Activated CD8-positive, alpha-beta memory T cell treated with anti-CD3 and anti-CD28 coated beads for 4 hours (primary cell): ENCODE measurements at places on chromosomes 12 and 14.

GRCh38 chr12:116561181-116561821 lies 2.1 kb downstream of the MAP1LC3B2 start:
- DNase-seq, result no peak

DNA sequence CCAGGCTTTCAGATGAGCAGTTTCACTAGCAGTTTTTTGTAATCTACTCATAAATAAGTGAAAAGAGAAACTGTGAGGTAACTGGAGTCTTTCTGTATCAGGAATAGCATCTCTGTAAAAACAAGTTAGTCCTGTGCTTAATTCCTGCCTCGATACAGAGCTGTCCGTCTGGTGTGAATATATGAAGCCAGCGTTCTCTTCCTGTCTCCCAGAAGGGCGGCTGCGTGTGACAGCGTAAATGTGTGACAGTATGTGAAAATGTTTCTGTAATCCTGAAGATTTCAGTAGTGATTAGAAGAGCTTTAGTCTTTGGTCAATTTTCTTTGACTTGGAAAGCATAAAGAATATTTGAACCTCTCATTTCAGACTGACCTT lies 150.3 kb downstream of the FBXL14 start:
- no peak for DNase-seq

GRCh38 chr12:28974166-28974565 lies 174.9 kb upstream of the FAR2 start:
- DNase-seq, result no peak

GRCh38 chr14:92302481-92302880 lies 20.5 kb upstream of the SLC24A4 start:
- no peak for DNase-seq

- no peak for DNase-seq
Observed at GRCh38 chr12:56897844-56898361, 36.3 kb downstream of the SDR9C7 start.

GRCh38 chr14:39704594-39704993 lies 272.4 kb upstream of the FBXO33 start:
- no peak for DNase-seq

- DNase-seq, result no peak
Observed at GRCh38 chr14:95741038-95741490, 27.1 kb upstream of the TCL1A start.

DNA sequence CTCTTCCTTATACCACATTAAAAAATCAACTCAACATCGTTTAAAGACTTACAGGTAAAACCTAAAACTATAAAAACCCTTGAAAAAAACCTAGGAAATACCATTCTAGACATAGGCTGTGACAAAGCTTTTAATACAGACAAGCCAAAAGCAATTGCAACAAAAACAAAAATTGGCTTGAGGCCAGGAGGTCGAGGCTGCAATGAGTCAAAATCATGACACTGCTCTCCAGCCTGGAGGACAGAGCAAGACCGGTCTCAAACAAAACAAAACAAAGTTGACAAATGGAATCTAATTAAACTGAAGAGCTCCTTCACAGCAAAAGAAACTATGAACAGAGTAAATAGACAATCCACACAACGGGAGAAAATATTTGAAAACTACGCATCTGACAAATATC lies 1057.8 kb downstream of the FSCB start:
- no peak for DNase-seq

- no peak for DNase-seq
Observed at GRCh38 chr12:26492406-26492805, 297.0 kb downstream of the SSPN start.

- DNase-seq, result no peak
Observed at GRCh38 chr12:96623656-96624217, 134.4 kb downstream of the CFAP54 start.

DNA sequence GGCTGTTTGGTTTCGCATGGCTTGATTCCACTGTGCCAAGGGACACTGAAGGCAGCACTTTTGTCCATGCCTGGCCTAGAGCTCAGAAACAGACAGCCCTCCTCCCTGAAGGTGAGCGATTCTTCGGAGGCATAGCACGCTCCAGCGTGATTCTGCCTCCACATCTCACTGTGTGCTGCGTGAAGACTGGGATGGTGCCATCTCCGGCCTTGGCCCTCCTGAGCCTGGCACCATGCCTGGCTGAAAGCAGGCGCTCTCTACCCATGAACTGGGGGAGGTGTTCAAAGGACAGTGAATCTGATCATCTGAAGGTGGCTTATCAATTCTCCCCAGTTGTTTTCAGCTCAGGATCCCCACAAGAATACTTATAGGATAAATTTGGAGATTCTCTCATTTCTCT lies 187.4 kb downstream of the TTC7B start:
- no peak for DNase-seq

GRCh38 chr12:31951939-31952338 lies 7.3 kb upstream of the RESF1 start:
- no peak for DNase-seq

- no peak for DNase-seq
Observed at GRCh38 chr14:74562515-74563232, 49.4 kb downstream of the LTBP2 start.

- no peak for DNase-seq
Observed at GRCh38 chr12:49972641-49973360, at the start of gene AQP6. TSS of gene AQP6 (plus strand) at chr12:49972947. CDS start at chr12:49973174, 227 bp downstream.

GRCh38 chr12:11540615-11541310 lies 108.7 kb upstream of the ETV6 start:
- DNase-seq, result no peak

DNA sequence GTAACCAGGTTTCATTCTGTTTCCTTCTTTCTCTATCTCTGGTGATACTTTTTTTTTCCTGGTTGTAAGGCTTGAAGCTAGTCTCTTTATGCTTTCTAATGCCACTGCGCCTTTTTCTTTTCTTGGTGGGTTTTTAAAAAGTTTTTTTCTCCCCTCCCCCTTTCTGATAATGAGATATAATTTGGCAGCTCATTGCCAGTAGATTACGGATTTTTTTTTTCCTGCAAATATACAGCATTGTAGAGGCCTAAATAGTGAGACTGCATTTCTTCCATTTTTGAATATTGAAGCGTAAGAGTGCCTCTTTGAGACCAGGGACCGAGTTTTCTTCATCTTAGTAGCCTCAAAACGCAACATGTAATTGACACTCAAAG lies 1.1 kb downstream of the PAPOLA start:
- no peak for DNase-seq

DNA sequence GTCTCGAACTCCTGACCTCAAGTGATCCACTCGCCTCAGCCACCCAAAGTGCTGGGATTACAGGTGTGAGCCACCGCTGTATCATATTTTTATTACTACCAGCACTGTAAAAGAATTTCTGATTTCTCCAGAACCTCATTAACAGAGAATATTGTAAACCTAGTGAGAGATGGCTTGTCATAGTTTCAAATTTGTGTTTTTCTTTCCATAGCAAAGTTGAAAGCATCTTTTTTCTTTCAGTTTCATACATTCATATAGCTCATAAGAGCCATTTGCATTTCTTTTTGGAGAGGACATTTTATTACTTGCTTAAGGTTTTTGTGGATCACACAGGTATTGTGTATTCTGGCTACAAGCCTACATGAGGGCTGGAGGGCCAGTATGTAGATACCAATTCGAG lies 58.0 kb downstream of the MIS18BP1 start:
- DNase-seq, result no peak

DNA sequence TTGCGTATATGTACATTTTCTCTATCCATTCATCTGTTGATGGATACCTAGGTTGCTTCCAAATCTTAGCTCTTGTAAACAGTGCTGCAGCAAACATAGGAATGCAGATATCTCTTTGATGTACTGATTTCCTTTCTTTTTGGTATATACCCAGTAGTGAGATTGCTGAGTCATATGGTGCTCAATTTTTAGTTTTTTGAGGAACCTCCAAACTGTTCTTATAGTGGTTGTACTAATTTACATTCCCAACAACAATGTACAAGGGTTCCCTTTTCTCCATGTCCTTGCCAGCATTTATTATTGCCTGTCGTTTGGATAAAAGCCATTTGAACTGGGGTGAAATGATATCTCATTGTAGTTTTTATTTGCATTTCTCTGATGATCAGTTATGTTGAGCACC lies 44.3 kb downstream of the PELI2 start:
- DNase-seq, result no peak

DNA sequence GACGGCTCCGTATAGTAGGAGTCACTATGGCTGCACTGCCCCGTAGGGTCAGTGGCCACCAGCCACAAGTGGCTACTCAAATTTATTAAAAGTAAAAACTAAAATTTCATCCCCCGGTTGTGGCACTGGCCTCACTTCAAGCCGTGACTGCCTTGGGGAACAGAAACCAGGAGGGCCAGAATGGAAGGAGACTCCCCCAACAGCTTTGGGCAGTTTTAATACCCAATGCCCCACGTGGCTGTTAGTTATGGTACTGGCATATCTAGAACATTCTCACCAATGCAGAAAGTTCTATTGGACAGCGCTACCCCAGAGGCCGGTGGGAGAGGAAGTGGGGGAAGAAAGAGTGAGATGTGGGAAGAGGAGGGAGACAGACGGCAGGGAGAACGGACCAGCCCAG lies 6.2 kb downstream of the NCOR2 start:
- DNase-seq, result no peak

GRCh38 chr14:69318241-69318640 lies 58.3 kb downstream of the GALNT16 start:
- DNase-seq, result no peak

DNA sequence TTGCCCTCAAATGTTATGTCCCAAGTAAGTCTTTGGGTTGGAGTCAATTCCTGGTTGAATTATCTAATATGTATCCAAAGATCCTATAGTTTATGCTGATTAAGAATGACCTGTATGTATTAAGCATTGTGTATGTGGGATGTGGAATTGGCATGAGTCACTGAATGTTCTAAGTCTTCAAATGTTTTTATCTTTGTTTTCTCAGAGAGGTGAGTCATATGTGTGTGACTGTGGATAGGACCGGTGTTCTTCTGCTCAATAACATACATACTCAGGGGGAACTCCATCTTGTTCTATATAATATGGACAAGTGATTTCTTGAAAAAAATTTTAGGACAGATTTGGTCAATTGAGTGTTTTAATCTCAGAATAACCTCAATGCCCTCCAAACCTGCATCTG lies 57.9 kb downstream of the NAV3 start:
- no peak for DNase-seq

- no peak for DNase-seq
Observed at GRCh38 chr12:92847368-92847767, 81.7 kb downstream of the EEA1 start.

GRCh38 chr12:43979450-43979849 lies 143.6 kb downstream of the TMEM117 start:
- no peak for DNase-seq

DNA sequence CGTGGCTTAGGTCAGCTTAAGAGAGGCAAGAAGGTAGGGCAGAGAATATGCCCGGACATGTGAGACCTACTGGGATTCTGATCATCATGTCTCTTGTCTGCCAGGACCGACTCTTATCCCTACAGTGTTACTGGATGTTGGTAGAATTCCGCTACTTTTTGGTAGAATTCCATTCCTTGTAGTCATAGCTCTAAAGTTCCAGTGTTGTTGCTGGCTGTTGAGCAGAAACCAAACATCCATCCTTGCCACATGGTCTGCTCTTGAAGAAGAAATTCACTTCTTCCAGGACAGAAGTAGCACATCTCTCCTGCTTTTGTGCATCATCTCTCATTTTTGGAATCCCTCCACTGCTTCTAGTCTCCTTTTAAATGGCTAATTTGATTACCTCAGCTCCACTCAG lies 453.7 kb downstream of the RPL10L start:
- no peak for DNase-seq

- DNase-seq, result no peak
Observed at GRCh38 chr12:119936705-119937311, 52.2 kb upstream of the BICDL1 start.

GRCh38 chr14:37658156-37658555 lies 62.7 kb downstream of the TTC6 start:
- DNase-seq, result no peak

DNA sequence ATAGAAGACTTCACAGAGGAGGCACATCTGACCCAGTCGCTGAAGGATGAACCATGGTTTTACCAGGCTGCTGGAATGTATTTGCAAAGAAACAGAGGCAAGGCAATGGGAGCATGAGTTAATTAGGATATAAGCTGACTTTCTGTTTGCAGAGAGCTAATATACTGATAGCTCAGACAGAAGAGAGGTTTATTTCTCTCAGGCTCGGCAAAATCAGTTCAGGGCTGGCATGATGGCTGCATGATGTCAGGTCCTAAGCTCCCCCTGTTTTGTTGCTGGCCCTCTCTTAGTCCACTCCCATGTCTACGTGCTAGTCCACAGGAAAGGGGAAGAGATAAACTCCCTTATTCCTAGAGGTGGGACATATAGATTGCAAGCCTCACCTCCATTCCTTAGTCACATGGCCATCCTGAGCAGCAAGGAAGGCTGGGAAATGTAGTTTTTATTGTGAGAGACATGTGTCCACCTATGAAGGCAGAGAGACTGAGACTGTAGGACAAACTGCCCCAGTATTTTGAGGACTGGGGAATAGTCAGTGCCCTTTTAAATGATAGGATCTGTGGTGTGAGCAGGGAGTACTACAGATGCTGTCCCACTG lies 224.5 kb downstream of the VRK1 start:
- no peak for DNase-seq

DNA sequence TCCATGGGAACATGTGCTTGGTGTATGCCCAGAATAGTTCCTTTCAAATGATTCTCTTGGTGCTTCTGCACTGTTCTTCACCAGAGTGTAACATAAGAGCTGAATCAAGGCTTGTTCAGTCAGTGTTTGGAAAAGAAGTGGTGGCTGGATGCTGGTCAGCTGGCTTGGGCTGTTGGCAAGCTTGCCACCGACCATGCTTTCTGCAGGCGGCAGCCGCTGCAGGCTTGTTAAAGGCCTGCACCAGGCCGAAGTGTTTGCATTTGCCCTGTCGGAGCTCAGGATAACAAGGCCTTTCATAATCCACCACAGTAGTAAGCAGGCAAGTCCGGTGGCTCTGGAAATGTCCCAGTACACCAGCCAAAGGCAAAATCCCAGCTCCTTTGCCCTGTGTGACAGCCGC lies 26.9 kb downstream of the DAAM1 start:
- no peak for DNase-seq

DNA sequence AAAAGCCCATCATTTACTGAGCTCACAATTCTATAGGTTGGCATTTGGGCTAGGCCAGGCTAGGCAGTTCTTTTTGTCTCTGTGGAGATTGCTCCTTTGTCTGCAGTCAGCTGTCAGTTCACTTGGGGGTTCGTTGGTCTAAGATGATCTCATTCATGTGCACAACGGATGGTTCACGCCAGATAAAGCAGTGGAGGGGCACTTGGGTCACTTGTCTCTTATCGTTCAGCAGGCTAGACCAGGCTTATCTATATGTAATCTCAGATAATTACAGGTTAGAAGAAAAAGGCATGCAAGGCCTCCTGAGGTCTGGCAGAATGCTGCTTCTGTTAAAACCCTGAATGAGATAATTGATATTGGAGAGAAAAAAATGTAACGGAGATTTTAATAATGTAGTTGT lies 119.0 kb upstream of the ATP2B1 start:
- DNase-seq, result no peak

GRCh38 chr12:113318900-113319628 lies 15.8 kb downstream of the SLC8B1 start:
- no peak for DNase-seq

DNA sequence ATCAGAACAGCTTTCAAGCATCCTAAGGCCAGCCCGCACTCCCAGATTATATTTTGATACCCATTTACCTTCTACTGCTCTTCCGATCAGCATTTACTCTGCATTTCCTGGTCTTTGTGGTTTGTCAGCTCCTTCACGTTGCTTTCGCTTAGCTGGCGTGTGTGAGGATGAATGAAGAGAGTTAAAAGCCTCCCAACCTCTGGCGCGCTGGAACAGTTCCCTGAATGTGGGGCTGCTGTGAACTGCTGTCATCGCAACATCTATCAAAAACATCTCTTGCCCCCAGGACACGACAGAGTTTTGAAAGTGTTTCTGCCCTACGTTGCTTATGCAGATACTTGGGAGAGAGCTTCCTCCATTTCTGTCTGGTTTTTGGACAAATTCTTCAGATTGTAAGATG lies 129.2 kb downstream of the KCNA5 start:
- no peak for DNase-seq
